Renal cortex interstitium (tissue), 15 donors: ENCODE measurements at places on chromosomes 6 and 20.

GRCh38 chr6:122323361-122323760, 76.1 kb upstream of the HSF2 start:
- no peak for DNase-seq

- no peak for DNase-seq
Measured at GRCh38 chr6:593139-593906, 63.6 kb downstream of the HUS1B start.

DNA sequence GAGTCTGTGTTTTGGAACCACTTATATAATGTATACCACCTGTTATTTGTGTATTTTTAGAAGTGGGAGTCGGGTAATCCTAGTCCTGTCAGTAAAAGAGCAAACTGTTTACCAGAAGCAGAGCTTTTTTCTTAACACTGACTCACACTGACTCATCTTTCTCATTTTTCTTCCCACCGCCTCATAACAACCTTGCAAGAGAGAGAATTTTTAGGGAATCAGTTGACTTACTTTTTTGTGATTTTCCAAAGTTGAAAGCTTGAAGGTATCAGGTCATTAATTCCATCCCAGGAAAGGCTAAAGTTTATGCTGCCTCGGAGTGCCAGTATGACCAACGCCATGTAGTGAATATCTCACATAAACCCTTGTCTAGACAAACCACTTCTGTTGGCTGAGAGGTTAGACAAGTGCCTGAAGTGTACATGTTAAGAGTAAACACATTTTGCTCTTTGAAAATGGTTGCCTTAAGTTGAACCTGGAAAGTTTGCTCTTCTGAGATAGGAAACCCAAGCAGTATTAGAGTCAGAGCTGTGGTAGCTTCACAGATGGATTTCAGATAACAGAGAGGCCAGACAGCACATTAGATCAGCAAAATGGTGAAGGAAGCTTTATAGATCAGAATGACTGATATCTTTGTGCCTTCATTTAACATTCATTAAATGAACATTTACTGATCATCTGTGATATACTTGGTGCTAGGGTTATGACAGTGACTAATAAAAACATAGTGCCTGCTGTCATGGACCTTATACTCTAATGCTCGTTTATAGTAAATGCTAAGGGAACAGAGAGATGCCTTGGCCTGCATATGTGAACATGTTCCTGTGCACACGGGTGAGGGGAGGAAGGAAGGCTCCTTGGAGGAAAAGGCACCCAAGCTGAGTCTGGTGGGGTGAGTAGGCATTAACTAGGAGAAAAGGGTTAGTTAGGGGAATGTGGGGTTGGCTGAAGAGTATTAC, 29.1 kb upstream of the PKIG start:
- DNase-seq, result no peak

GRCh38 chr6:39005774-39006173, 42.8 kb upstream of the GLP1R start:
- DNase-seq, result no peak

DNA sequence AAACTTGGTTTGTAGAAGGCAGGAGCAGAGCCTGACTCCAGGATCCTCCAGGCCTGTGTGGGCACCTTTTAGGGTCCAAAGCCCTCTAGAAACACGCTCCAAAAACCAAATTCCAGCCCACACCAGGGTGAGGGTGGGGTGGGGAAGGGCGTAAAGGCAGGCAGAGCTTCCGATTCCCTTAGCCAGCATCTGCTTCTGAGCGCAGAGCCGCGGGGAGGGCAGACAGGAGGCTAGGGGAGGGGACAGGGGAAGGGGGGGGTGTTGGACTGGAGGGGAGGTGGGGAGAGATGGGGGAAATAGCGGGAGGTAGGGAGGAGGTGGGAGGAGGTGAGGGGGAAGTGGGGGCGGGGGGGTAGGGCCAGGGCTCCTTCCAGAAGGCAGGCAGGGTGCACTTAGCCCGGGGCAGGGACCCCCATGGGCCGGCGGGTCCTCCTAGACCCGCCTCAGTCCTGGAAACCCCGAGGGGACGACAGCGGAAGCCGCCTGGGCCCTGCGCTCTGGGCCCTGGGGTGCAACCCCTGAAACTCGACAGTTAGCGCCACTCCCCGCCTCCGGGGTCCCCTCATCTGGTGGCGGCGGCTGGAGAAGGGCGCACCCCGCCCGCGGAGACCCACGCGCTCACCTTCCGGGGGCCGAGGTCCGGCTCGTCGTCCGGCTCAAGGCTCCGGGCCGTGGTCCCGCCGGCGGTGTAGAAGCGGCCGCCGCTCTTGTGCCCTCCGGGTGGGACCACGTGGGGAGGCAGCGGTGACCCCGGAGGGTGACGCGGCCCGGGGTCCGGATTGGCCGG, 22.0 kb upstream of the FRMD1 start:
- no peak for DNase-seq

- DNase-seq, result no peak
Measured at GRCh38 chr20:51412333-51412871, 130.1 kb downstream of the NFATC2 start.

DNA sequence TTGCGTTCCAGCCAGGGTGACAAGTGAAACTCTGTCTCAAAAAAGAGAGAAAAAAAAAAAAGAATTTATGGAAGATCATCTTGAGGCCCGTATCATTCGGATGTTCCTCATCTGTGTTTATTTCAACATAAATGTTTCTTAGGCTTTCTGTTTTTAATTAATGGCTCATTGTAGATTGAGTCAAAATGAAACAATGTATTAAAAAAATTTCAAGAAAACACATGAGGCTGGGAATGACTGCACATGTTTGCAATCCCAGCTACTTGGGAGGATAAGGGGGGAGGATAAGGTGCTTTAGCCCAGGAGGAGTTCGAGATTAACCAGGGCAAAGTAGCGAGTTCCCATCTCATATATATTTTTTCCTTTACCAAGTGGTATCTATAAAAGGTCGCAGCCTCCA, 47.3 kb downstream of the ITCH start:
- no peak for DNase-seq

DNA sequence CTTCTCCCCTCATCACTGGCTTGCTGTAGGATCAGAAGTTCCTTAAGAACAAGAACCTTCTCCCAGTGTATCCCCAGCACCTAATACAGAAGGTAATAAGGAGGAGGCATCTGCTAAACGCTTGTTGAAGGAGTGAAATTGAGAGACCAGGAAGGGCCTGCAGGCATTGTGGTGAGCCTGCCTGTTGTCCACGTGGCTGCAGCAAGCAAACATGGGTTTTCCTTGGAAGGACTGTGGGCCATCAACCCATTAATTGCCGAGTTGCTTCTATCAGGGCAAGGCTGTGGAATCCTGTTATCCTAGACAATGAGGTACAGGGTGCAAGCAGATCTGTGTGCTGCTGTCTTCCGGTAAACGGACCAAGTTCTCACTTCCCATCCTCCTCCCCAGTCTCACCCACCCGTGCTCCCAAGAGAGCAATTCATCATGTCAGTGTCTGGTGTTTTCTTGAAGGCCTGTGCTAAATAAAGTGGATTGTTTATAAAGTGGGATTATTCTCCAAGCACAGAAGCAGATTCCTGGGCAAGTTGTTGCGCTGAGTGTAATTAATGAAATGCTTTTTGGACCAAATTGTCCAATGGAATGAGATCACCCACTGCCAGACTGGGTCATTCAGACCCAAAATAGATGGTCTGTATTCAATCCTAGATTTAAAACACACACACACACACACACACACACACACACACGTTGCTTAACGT, 164.6 kb upstream of the CDYL start:
- DNase-seq, result no peak

DNA sequence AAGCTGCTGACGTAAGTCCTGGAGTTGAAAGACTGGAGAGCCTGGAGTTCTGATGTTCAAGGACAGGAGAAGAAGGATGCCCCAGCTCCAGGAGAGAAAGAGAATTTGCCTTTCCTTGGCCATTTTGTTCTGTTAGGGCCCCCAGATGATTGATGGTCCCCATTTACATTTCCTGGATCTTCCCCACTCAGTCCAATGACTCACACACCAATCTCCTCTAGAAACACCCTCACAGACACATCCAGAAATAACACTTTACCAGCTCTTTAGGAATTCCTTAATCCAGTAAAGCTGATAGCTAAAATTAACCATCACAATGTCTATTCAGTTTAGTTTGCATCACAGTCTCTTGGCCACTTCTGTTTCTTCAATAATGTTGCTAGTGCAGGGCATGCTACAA, 260.2 kb upstream of the IRAK1BP1 start:
- no peak for DNase-seq

GRCh38 chr6:169828176-169828575, 76.8 kb downstream of the ERMARD start:
- no peak for DNase-seq

GRCh38 chr6:165573671-165574070, 89.4 kb downstream of the PDE10A start:
- DNase-seq, result peak; percentile 55

DNA sequence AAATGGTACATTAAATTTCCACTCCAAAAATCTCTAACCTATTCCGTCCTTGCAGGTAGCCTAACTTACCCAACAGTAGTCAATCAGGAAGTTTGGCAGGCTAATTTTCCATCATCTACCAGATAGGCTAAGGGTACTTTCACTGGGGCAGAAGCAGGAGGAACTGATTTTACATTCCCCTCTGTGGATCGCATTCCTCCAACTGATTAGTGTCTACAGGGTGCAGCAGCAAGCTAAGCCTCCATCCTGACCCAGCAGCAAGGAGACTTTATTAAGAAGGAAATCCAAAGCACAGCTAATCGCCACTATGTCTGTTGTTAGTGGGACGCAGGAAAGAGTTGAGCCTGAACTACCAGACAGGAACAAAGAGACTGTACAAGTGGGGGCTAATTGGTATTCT, 143.2 kb upstream of the RUNX2 start:
- DNase-seq, result no peak

DNA sequence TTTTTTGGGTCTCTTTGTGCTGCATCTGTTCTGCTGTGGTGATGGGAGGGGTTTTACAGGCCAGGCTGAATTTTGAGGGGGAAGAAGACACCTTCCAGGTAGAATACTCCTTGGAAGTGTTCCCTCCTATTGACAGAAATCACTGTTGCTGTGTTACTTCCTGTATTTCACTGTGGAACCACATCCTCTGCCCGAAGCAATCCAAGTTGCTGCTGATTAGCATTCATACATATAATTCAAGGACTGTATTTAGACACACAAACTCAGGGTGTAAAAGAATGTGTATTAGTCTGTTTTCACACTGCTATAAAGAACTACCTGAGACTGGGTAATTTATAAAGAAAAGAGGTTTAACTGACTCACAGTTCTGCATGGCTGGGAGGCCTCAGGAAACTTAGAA, 50.6 kb upstream of the TMEM244 start:
- no peak for DNase-seq

DNA sequence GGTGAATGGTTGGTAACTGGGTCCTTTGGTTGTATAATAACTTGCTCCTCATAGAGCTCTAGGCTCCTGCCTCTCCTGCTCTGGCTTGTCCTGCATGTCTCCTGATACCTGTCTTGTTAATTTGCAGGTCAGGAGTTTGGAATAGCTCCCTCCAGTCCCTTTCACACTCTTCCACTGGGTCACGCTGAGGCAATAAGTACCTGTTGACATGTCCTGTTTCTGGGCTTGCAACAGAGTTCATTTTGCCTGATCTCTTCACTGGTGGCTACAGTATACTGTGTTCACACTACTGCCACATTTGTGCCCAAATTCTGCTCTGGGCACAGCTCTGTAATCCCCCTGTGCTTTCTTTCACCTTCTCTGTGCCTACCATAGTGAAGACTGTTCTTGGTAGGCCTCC, 25.4 kb upstream of the C20orf144 start:
- no peak for DNase-seq

- no peak for DNase-seq
Measured at GRCh38 chr6:168349718-168350210, 30.2 kb upstream of the DACT2 start.

DNA sequence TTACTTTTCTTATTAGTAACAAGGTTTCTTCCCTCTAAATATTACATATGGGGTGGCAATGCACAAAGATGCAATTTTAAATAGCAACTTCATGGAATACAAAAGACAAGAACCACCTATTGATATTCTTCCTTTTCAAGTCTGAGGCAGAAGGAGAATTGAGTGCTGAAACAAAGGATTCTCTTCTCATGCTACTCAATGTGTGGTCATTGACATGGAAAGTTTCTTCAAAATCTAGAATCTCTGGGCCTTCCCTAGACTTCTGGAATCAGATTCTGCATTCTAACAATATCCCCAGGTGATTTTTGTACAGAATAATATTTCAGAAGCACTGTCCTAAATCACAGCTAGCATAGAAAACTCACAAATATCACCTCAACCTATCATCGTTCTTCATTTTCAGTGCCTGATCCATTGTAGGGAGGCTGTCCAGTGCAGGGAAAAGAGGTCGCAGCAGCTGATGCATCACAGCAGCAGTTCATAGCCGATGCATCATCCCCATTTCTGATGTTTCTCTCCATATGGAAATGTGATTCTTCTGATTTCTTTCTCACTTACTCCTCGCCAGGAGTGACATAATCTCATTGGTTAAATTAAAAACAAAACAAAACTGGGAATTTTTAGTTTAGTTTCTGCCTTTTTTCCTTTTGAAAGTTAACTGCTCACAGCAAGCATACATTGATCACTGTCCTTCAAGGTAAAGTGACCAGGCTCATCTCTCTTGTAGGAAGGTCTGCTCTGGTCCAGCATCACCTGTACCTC, 139.5 kb upstream of the FAM83B start:
- DNase-seq, result no peak

- DNase-seq, result no peak
Measured at GRCh38 chr6:107539849-107540464, 50.0 kb downstream of the SOBP start.

DNA sequence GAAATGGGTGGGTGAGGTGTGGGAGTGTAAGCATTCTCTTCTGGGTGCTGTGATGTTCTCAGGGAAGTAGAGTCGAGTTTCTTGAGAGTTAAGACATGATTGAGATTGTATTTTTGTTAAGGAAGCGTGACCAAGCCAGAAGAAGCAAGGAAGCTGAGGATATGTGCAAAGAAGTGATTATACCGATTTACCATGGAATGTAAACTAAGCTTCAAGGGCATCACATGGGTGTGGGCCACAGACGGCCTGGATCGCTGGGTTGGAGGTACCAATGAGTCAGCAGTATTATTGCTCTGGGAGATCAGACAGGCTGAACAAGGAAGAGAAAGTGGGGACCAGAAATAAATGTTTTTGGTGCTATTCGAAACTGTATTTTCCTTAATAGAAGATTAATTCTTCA, 184.1 kb upstream of the GMDS start:
- no peak for DNase-seq

DNA sequence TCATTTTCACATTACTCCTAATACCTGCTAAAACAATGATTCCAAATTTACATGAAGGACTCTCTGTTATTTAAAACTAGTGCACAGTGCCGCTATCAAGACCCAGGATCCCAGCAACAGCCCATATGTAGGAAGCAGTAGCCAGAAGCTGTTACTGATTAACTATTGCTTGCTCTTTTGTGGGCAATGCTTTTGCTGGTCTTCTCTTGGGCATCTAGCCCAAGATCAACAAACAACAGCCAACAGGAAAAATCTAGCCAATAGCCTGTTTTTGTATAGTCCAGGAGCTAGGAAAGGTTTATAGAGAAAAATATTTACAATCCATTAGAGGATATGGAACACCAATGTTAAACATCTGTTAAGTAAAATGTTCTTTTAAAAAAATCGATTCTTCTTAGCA, 22.1 kb upstream of the TENT5A start:
- no peak for DNase-seq

- no peak for DNase-seq
Measured at GRCh38 chr6:52286798-52287432, 2.4 kb upstream of the MCM3 start.

- no peak for DNase-seq
Measured at GRCh38 chr6:101011186-101011585, 130.1 kb upstream of the ASCC3 start.

- DNase-seq, result no peak
Measured at GRCh38 chr6:122717350-122717749, 62.2 kb upstream of the FABP7 start.
